Aorta (tissue), 5 donors: ENCODE measurements at places on chromosomes 1 and 21.

- DNase-seq, result no peak
Measured at GRCh38 chr1:51552929-51553807, 34.1 kb upstream of the EPS15 start.

DNA sequence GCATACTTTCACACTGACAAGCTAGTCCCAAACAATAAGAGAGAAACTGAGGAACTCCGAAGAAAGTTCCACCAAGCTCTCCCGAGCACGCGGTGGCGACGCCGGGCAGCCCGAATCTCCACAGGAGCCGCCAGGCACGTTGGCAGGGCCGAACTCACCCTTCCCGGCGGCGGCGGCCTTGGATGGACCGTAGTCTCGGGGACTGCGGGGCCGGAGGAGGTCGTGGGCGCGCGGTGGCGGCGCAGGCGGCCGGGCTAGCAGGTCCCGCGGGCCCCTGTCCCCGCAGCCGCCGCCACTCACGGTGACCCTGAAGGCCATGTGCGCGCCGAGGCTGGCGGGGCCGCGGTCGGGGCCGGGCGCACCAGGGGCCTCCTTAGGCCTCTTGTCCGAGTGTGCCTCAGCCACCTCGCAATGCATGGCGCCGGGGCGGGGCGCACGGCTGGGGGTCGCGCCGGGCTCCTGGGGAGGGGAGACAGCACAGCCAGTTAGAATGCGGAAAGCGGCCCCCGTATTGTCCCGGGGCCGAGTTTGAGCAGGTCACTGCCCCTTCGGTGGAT lies 1.2 kb downstream of the GLIS1 start:
- no peak for DNase-seq

DNA sequence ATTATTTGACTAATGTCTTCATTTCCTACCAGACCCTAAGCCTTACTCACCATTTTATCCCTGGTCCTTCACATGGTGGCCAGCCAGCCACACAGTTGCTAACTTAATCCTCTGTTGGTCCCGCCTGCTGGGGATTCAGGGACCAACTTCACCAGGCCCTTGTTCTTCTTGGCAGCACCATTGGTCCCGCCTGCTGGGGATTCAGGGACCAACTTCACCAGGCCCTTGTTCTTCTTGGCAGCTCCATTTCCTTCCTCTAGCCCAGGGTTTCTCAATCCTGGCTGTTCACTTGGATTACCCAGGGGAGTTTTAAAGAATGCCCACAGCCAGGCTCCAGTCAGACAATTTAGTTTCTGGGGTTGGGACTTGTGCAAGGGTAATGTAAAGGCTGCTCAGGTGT lies 233.1 kb upstream of the CSF3R start:
- DNase-seq, result no peak

DNA sequence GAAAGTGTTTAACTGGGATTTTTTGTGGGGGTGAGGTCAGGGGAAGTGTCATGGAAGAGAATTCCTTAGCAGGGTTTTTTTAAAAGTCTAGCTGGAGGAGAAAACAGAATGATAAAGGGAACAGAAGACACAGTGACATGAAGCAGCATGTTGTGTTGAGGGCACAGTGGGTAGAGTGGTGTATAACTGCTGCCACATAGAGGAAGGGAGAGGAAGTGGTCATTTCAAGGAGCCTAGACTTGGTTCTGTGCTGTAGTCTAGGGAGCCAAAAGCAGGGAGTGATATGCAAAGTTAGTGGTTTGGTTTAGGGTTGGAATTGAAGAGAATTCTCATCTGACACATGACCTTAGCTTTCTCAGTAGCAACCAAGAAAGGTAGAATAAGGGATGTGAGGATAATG lies 10.2 kb downstream of the EEIG2 start:
- no peak for DNase-seq

DNA sequence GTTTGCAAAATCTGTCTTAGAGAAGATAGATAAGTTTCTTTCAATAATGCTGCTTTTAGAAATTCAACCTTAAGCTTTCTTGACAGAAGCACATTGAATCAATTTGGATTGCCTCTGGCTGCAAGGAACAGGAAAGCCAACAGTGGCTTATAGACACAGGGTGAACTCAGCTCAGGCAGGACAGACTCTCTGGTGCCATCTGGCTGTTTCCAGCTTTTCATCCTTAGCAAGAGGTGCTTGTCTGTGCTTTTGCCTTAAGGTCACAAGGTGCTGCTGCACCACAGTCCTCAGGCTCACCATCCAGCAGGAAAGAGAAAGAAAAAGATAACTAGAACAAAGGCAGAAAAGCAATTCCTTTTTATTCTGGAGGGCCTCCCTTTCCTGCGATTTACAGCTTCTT lies 93.7 kb upstream of the ETS2 start:
- no peak for DNase-seq

DNA sequence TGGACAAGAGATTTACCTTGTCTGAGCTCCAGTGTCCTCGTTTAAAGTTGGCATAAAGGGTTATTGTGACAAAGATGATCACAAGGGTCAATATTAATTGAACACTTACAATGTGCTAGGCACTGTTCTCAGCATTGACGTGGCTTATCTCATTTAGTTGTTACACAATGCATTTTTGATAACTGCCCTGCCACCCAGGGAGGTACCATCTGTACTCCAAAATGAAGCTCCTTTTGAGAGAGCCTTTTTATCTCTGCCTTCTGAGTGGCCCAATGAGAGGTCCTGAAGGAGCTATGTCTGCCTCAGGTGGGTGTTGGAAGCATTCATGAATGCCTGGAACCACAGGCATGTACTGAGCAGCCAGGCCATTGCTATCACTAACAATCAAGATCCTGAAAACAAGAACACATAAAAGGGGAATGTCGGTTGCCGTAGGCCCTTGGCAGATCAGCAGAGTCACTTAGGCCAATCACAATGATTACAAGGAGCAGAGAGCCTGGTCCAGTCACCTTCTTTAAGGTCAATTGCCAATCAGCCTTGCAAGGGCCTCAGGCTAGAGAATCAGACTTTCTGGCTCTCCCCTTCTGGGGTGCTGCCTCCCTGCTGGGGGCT lies 78.5 kb downstream of the NMNAT2 start:
- no peak for DNase-seq

- DNase-seq, result peak; percentile 51
Measured at GRCh38 chr1:160124705-160125478, 9.3 kb downstream of the ATP1A2 start.

GRCh38 chr1:168454211-168454815 lies 89.5 kb downstream of the XCL2 start:
- no peak for DNase-seq

DNA sequence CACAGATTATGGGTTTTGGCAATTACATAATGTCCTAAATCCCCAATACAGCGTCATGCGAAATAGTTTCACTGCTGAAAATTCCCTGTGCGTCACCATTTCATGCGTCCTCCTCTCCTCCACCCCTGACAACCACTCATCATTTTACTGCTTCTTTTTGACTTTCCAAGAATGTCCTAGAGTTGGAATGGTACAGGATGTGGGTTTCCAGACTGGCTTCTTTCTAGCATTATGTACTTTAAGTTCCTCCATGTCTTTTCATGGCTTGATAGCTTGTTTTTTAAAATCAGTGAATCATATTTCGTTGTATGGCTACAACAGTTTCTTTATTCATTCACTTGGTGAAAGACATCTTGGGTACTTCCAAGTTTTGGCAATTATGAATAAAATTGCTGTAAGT lies 7.4 kb downstream of the NBPF3 start:
- DNase-seq, result no peak

DNA sequence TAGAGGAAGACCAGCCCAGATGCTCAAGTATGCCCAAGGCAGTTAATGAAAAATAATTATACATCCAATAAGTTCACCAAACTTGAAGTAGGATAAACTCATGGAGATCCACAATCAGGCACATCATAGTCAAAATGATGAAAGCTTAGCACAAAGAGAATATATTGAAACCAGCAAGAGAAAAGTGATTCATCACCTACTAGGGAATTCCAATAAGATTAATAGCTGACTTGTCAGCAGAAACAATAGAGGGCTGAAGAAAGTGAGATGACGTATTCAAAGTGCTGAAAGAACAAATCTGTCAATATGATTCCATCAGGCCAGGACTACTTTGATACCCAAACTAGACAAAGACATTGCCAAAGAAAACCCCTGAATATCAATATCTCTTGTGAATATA lies 251.7 kb upstream of the BEND5 start:
- DNase-seq, result no peak

GRCh38 chr21:22536509-22536908 lies 1538.3 kb downstream of the NCAM2 start:
- no peak for DNase-seq

DNA sequence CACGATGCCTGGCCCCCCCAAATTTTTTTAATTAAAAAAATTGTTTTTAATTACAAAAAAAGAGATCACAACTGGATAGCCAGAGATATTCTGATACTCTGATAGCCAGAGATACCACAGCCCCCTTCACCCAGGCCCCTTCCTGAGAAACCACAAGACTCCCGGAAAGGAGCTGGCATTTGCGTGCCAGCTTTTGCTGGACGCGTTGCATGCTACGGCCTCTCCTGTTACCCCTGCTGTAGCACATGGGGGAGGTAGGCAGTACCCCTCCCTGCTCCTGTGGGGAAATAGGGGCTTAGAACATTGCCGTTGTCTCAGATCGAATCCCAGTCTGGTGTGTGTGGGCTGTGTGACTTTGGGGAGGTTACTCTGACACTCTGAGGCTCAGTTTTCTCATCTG lies 22.7 kb downstream of the MFAP2 start:
- DNase-seq, result no peak

- peak; percentile 72 for DNase-seq
Measured at GRCh38 chr1:209643285-209644020, 8.8 kb downstream of the LAMB3 start.

- DNase-seq, result no peak
Measured at GRCh38 chr1:101605878-101606277, 369.1 kb downstream of the S1PR1 start.

GRCh38 chr1:173333581-173333980 lies 126.5 kb upstream of the TNFSF4 start:
- no peak for DNase-seq

- no peak for DNase-seq
Measured at GRCh38 chr21:38853421-38853919, 47.7 kb downstream of the ETS2 start.

DNA sequence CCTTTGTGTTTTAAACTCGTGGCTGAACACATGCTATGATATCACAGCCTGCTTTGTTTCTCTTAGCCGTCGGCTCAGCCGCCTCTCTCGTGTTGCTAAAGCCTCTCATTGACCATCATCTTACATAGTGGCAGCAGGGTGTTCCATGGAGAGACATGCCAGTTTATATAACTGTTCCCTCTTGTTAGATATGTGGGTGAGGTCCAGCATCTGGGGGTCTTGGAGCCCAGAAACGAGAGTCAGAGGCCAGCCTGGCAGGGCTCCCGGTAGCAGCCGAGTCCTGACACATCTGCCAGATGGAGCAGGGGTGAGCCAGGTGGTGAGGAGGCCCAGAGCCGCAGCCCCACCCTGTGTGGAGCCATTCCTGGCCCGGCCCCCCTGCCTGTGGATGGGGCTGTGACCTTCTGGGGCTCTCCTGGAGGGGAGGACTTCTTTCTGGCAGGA lies 11.9 kb downstream of the PODN start:
- DNase-seq, result peak; percentile 74

DNA sequence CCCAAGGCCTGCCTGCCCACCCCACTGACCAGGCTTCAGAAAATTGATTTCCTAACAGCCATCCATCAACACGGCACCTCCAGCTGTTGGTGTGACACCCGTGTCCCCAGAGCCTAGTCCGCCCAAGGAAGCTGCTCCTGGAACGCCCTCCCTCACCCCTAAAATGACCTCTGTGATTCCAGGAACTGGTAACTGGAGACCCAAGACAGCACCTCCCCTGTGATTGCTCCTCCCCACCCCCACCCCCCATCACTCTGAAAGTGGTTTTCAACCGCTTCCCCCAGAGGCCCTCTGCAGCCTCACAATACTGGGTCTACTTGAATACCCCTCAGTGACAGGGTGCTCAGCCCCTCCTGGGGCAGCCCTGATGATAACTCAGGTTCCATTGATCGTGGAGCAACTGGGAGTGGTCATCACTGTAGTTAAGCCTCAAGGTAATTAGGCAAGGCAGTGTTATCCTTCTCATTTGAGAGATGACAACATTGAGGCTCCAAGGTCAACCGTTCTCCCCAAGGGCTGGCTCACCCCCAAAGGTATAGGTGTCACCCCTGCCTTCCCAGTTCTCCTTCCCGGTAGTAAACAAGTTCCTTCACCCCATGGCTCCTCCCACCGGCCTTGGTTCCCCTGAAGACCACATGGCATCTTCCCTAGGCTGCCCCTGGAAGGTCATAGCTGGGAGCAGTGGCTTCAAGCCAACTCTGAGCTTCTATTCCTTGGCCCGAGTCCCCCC lies 52.0 kb downstream of the TAS1R2 start:
- no peak for DNase-seq

- DNase-seq, result no peak
Measured at GRCh38 chr1:80418134-80418533, 1382.6 kb upstream of the ADGRL2 start.

GRCh38 chr1:44720281-44720680 lies 10.7 kb downstream of the RNU5D-1 start:
- no peak for DNase-seq

- DNase-seq, result peak; percentile 28
Measured at GRCh38 chr21:44379991-44380865, 26.8 kb downstream of the TRPM2 start.
